ENCODE measurements at places on chromosomes 16 and 17.
A peak's percentile ranks its signal among the peaks of the same experiment; 100 is the strongest.

GRCh38 chr17:27944546-27945332, 51.6 kb upstream of the LYRM9 start:
- no peak for DNase-seq

DNA sequence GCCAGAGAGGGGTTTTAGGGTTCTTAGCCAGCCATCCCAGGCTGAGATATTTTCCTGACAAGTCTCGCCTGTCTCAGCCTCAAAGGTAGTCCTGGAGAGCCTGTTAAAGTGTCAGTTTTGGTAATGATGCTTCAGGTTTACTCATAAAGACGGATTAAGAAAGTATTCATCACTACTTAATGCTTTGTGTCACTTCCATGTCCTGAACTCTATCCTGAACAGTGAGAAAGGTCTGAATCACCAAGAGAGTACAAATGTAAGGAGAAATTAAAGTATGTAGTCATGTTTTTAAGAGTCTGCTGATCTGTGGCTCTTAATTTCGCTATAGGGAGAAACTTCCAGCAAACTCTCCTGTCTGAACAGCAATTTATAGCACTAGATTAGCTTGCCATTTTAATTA, 14.0 kb downstream of the RPGRIP1L start:
- DNase-seq = no peak

GRCh38 chr16:58499615-58500351, at the start of gene NDRG4:
Gene NDRG4, plus strand, starts transcription at chr16:58500143. Its CDS starts 106 bp downstream, at chr16:58500249.
- no peak for DNase-seq

DNA sequence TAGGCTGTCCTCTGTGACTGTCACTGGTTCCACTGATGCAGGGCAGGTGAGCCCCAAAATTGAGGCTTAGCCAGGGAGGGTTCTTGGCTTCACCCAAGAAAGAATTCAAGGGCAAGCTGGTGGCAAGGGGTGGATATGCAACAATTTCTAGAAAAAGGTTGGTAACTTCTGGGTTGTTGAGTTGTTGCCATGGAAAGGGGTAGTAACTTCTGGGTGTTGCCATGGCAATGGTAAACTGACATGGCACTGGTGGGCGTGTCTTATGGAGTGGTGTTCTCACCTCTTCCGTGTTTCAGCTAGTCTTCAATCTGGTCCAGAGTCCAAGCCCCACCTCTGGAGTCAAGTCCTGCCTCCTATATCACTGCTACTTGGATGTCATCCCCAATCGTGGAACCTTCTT, 9.5 kb upstream of the GUCY2D start:
- no peak for DNase-seq

GRCh38 chr17:5516060-5516792, 29.9 kb downstream of the MIS12 start:
- no peak for DNase-seq

DNA sequence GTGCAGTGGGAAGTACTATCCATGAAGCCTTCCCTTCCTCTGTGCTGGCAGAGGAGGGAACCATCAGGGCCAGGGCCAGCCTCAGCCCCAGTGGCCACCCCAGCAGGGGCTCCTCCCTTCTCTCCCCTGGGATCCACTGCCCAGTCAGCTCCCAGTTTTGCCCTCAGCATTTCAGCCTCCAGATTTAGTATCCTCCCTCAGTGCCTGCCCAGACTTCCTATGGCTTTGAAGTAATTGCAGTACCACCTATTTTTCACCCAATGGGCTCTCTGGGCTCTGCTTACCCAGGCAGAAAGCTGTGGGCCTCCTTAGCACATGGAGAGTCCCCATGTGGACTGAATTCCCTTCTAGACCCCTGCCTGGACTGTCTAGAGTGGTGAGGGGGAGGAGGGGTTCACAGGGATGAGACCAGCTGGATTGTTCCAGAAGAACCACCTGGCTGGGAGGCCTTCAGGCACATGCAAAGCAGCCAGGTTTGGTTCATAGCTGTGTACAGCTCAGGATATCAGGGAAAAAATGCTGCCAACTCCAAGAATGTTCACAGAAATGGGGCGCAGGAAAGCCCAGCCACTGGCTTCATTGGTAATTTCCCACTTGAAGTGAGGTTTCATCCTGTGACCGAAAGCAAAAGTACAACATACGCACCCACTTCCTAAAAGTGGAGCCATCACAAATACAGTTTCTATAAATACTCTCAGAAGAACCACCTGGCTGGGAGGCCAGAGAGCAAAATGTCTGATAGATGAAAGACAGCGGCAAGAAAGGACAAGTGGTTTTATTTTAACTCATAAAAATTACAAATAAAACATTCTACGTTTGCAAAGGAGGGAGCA, 15.2 kb upstream of the HERPUD1 start:
- DNase-seq = no peak

GRCh38 chr17:39231591-39232551, 6.1 kb upstream of the STAC2 start:
- peak; percentile 46 for DNase-seq

DNA sequence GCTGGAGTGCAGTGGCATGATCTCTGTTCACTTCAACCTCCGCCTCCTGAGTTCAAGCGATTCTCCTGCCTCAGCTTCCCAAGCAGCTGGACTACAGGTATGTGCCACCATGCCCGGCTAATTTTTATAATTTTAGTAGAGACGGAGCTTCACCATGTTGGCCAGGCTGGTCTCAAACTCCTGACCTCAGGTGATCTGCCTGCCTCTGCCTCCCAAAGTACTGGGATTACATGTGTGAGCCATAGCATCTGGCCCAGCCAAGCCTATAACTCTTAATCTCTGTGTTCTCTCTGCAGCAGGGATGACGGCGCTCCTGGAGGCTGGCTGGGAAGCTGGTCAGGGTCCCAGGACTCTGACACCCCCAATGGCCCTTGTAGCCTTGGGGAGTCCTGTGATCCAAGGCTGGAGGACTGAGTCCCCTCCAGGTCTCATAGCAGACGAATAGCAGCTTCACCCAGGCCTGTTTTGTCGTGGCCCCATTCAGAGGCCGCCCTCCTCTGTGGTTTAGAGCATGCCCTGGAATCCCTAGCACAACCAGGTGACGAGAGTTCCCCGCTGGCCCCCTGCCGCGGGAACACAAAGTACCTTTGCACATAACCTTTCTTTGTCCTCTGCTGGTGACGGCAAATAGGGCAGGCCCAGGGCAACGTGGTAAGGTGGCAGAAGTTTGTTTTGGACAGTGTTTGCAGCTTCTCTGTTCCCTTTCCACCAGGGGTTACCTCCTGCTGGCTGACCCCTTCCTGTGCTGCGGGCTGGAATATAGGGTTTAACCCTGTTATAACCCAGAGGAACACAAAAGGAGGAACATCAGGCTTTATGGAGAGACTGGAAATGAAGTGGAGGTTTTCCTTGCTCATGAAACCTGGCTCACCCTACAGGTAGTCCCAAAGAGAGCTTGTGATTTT, 43.0 kb upstream of the TOB1 start:
- peak; percentile 28 for DNase-seq

DNA sequence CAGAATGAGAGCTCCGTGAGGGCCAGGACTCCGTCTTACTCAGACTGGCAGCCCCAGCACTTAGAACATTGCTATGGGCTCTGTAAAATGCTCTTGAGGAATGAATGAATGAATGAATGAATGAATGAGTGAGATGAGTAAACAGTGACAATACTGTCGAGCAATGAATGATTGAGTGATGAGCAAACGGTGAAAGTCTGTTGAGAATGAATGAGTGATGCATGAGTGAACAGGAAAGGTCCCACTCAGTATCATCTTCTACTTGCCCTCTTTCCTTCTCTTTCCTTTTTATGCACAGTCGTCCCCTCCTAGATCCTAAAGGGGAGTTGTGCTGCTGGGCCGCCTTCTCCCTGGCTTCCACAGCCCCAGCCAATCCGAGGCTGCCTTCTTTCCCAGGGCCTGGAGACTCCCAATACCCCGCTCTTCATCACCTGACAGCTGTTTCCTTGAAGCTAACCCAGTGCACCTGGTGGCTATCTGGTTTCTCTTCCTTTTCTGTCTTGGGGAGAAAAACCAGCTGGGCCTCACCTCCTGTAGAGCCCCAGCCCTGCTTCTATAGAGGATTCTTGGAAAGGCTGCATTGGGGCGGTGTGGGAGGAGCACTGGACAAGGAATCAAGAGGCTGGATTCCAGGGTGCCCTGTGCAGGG, 32.7 kb upstream of the CACNG1 start:
- DNase-seq = no peak

- DNase-seq = no peak
Measured at GRCh38 chr16:47503936-47504335, 42.8 kb downstream of the PHKB start.

GRCh38 chr17:27322026-27322425, 28.1 kb downstream of the WSB1 start:
- DNase-seq = no peak

- no peak for DNase-seq
Measured at GRCh38 chr16:75287708-75288107, 36.3 kb upstream of the BCAR1 start.

DNA sequence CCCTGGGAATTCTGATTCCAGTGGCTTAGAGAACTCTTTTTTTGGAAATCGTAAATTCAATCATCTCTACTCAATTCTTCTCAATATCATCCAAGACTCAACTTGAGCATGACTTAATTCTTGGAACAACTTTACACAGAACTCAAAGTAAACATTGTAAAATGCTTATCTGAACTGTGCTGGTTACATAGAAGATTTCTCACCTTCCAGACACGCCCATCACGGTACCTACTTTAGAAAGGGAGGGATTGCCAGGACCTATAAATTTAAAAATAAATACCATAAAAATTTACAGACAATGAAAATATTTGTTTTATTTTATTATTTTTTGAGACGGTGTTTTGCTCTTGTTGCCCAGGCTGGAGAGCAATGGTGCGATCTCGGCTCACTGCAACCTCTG, 26.5 kb downstream of the MAP1LC3B start:
- no peak for DNase-seq

- no peak for DNase-seq
Measured at GRCh38 chr17:13385481-13385911, 216.2 kb downstream of the HS3ST3A1 start.
